Activated naive CD4-positive, alpha-beta T cell (primary cell): ENCODE measurements at places on chromosomes 12 and 14.
A peak's percentile ranks its signal among the peaks of the same experiment; 100 is the strongest.

- no peak for DNase-seq
These were observed 1929.9 kb upstream of the SEL1L start for GRCh38 chr14:83463500-83464098.

GRCh38 chr12:5777451-5777850 lies 167.6 kb downstream of the ANO2 start:
- no peak for DNase-seq

DNA sequence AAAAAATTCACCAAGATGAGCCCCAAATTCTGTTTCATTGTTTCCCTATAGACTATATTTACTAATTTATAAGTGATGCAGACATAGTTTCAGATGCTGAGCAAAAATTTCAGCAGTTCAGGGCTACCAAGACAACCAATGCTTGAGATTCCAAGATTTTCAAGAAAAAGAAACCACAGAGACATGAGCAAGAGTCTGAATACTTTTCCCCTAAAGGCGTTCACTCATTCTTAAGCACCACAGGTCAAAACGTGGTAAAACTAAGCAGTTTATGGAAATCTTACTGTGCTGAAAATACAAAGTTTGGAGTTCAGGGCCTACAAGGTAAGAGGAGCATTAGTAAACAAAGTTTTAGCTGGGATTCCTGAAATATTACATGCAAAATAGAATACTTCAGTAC lies 221.2 kb downstream of the KCNH5 start:
- no peak for DNase-seq

GRCh38 chr14:72420749-72421474 lies 473.0 kb downstream of the DPF3 start:
- peak; percentile 16 for DNase-seq

DNA sequence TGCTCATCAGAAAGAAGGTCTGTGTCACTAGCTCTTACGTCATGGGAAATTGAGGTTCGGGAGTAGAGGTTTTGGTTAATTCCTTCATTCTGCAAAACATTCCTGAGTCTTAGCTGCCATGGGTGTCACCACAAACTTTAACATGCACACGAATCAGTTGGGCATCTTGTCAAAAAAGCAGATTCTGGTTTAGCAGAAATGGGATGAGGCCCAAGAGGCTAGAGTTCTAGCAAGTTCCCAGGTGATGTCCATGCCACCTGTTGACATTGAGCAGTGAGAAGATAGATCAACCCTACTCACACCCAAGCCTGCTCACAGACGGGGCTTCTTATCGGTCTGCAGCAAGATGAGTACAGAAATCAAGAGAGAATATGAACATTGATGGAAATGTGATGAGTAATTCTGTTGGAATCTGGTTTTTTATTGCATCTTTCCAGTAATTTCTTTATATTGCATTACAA lies 11.7 kb upstream of the RIN3 start:
- DNase-seq = no peak

- DNase-seq = no peak
These were observed 8.7 kb downstream of the CLEC7A start for GRCh38 chr12:10121278-10121677.

DNA sequence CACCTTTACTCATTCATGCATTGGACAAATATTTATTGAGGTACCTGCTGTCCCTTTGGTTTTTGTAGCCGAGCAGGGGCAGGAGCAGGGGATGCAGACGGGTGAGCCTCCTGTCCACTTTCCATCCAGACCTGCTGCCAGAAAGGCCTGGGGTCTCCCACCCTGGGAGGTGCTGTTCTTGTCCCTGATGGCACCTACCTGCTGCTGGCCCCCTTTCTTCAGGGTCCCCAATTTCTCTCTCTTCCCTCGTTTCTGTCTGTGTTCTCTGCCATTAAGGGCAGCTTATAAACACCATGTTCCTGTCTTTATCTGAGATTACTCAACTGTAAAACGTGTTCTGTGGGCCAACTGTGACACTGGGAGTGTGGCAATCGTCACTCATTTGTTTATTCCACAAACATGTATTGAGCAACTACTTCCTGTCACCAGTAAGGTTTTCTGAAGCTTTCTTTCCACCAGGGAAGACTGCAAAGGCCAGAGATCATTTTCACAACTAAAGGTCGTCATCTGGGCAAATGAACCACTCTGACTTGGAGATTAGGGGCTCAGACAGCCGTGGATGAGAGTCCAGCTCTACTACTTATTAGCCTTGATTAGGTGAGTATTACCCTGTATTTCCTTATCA lies at the start of gene HAL:
TSS of gene HAL (minus strand) at position 311 of the 625 bp plus-strand sequence. CDS start 434 bp downstream, outside the sequence.
- DNase-seq = no peak

DNA sequence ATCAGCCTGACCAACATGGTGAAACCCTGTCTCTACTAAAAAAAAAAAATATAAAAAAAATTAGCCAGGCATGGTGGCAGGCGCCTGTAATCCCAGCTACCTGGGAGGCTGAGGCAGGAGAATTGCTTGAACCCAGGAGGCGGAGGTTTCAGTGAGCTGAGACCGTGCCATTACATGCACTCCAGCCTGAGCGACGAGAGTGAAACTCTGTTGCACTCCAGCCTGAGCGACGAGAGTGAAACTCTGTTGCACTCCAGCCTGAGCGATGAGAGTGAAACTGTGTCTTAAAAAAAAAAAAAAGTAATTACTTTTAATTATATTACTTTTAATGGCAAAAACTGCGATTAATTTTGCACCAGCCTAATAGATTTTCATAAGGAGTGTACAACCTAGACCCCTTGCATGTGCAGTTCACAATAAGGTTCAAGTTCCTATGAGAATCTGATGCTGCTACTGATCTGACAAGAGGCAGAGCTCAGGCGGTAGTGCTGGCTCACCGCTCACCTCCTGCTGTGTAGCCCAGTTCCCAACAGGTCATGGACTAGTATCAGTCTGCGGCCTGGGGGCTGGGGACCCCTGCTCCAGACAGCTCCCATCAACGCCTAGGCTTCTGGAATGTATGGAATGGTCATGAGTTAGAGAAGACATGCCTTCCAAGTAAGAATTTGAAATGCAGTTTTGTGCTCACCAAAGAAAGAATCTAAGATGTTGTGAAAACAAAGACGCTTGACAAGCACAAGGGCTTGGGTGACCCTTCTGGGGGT lies 10.1 kb downstream of the LTB4R start:
- DNase-seq = no peak

- no peak for DNase-seq
These were observed 831 bp upstream of the RPS6KA5 start for GRCh38 chr14:91061056-91061887.

DNA sequence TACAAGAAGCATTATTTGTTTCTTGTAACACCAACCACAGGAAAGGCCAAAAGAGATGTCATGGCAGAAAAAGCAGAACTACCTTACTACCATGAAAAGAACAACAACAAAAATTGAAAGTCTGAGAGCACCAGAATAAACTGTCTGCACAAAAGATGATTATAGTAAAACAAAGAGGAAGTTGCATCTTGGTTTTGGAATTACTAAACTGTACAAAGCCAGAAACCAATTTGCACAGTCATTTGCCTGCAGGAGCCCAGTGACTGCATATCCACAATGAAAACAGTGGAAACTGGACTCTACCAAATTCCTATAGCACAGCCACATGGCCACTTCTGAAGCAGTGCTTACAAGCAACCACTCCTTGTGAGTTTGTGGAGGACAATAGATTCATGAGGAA lies 276.2 kb downstream of the SSPN start:
- no peak for DNase-seq

DNA sequence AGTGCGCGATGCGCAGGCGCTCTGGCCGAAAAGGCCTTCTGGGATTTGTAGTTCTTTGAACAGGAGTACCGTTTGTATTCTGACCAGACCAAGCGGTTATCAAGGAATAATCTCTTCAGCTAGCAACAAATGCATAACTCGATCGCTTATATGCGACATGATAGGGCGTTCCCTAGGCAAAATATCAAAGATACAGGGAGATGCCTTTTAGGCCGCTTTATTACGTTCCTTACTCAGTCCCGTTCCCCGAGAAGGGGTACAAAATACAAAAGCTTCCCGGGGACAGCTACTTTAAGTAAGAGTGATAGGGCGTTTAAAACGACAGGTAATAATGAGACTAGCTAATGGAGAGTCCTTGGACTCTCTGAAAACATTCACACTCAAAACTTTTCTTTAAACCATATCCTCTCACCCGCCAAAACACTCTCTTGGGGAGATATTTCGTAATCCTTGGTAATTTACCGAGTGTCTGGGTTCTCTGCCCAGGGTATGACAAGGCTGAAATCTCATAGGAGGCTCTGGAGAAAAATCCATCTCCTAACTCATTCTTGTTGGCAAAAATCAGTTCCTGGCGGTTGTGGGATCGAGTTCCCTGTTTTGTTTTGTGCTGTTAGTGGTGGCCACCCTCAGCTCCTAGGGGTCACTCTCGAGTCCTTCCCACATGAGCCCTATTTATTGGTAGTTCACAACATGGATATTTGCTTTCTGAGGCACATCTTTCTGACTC lies 412 bp upstream of the SNW1 start:
- no peak for DNase-seq

GRCh38 chr14:82636426-82636825 lies 1102.8 kb upstream of the SEL1L start:
- no peak for DNase-seq

- no peak for DNase-seq
These were observed 17.0 kb downstream of the TMEM30B start for GRCh38 chr14:61264010-61264571.
